ENCODE measurements at places on chromosomes 4 and X.
A peak's percentile ranks its signal among the peaks of the same experiment; 100 is the strongest.

GRCh38 chr4:81789741-81790399 lies 318.2 kb upstream of the RASGEF1B start:
- no peaks in the 10 kb centered on the region for H3K4me1 ChIP-seq
- no peaks in the 10 kb centered on the region for H3K27me3 ChIP-seq
- H3K27ac ChIP-seq: no peak overlapping the region
- ATAC-seq: no peak
- H3K4me3 ChIP-seq: no peak overlapping the region

GRCh38 chr4:140136509-140136908 lies 17.5 kb downstream of the MAML3 start:
- H3K36me3 ChIP-seq: no peaks in the 10 kb centered on the region
- no peak for ATAC-seq
- H3K27me3 ChIP-seq: no peaks in the 10 kb centered on the region
- no peaks in the 10 kb centered on the region for H3K4me1 ChIP-seq

DNA sequence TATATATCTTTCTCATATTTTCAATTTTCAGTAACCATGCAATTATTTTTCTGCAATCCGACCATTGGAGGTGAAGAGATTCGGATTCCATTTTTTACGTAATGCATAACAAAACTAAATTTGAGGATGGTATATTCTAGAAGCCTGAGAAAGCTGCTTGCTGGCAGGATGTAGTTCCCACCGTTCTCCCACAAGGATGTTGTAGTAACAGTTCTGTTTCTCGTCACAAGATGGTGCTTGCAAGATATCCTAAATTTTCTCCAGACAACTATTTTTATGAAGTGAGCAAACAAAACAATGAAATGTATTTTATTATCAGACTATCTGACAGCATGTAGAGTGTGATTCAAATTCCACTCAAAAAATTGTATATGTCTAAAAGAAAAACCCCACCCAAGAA lies 10.7 kb downstream of the PWWP3B start:
- ATAC-seq: no peak
- H3K27ac ChIP-seq: no peak overlapping the region

DNA sequence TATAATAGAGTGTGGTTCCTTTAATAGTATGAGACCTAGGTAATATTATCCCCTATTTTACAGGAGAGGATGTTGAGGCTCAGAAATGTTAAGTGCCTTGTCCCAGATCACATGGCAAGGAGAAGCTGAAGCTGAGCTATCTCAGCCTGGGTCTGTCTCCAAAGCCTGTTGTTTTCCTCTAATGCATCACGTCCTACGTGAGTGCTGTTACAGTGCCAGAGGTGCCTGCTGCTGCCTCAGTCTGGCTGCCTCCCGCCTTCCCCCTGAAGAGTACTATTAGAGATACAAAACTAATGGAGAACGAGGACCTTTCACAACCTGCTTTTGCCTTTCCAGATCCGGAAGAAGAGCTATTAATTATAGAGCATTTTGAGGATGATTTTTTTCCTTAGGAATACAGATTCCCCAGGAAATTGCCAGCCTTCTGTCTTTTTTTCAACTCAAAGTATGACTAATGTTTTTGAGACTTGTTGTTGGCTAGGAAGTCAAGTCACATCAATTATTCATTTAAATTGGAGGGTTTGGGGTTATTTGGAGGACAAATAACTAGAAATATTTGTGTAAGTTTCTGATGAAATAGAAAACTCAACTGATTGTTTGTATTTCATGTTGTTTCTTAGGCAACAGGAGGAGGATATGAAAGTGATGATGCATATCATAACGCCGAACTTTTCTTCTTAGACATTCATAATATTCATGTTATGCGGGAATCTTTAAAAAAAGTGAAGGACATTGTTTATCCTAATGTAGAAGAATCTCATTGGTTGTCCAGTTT lies 43.9 kb upstream of the MTMR1 start:
- H3K27me3 ChIP-seq: no peaks in the 10 kb centered on the region
- peak; percentile 66 for ATAC-seq
- no peak overlapping the region for H3K4me3 ChIP-seq
- peak overlapping the region; percentile 38 for H3K27ac ChIP-seq
- H3K4me1 ChIP-seq: no peaks in the 10 kb centered on the region

DNA sequence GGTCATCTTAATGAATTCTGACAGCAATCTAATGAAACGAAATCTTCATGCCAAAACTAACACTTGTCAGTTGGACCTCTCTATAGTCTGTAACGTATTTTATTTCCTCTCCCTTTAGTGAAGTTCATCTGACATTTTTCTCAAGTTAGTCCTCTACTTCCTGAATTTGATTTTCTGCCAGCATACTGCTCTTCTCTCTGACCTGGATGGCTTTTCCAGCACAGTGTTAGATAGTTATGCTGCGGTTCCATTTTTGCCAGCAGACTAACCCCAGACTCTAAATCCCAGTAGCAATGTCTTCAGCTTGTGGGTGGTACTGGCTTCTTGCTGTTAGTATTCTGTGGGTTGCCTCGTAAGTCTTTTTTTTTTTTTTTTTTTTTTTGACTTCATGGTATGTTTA lies 146.7 kb upstream of the VEGFC start:
- H3K36me3 ChIP-seq: no peaks in the 10 kb centered on the region
- no peaks in the 10 kb centered on the region for H3K4me1 ChIP-seq
- ATAC-seq: no peak
- no peak overlapping the region for H3K4me3 ChIP-seq
- H3K27ac ChIP-seq: no peak overlapping the region
- no peaks in the 10 kb centered on the region for H3K27me3 ChIP-seq

DNA sequence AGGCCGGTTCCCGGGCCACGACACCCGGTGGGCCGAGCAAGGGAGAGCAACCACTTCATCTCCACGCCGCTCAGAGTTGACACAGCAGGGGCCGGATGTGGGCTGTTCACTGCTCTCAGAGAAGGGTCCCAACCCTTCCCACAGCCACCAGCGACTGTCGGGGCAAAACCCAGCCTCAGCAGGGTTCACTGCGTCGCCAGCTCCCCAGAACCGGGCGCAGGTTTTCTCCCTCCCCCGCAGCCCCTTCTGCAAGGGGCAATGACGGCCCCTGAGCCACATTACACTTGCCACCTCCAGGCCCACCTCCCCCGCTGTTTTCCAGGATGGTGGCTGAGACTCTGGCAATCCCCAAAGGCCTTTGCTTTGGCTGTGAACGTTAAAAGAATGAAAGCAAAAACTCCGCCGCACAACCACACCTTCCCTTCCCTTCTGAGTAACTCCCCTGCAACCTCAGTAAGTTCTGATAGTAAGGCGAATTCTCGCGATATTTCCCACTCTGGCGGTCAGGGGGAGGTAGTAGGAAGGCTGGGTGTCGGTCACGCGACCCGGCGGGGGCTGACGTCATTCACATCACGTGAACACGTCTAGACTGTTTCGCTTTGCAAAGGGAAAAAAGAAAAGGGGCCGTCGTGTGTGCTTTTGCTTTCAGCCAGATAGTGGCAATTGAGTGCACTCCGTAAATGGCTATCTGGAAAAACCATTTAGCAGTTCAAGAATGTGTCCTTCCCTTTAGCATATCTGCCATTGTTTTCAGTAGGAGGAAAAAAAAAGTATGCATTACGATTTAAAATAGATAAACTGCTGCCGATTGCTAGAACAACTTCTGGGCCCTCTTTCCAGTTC lies 869 bp upstream of the CAMK2D start:
- ATAC-seq: peak; percentile 86
- H3K4me1 ChIP-seq: peaks cover 29% of the 10 kb centered on the region
- no peaks in the 10 kb centered on the region for H3K27me3 ChIP-seq
- peak overlapping the region; percentile 80 for H3K4me3 ChIP-seq

- no peaks in the 10 kb centered on the region for H3K27me3 ChIP-seq
- peaks cover 76% of the 10 kb centered on the region for H3K4me1 ChIP-seq
- H3K4me3 ChIP-seq: no peak overlapping the region
- H3K36me3 ChIP-seq: no peaks in the 10 kb centered on the region
- no peak for ATAC-seq
These were observed 60.4 kb downstream of the SORCS2 start for GRCh38 chr4:7252510-7253340.

DNA sequence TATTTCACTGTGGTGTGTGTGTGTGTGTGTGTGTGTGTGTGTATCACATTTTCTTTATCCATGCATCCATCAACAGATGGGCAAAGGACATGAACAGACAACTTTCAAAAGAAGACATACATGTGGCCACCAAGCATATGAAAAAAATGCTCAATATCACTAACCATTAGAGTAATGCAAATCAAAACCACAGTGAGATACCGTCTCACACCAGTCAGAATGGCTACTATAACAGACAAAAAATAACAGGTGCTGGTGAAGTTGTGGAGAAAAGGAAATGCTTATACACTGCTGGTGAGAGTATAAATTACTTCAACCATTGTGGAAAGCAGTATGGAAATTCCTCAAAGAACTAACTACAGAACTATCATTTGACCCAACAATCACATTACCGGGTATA lies 83.4 kb downstream of the PALLD start:
- H3K4me3 ChIP-seq: no peak overlapping the region
- no peaks in the 10 kb centered on the region for H3K36me3 ChIP-seq
- no peak overlapping the region for H3K27ac ChIP-seq
- no peaks in the 10 kb centered on the region for H3K27me3 ChIP-seq
- no peaks in the 10 kb centered on the region for H3K4me1 ChIP-seq
- ATAC-seq: no peak

DNA sequence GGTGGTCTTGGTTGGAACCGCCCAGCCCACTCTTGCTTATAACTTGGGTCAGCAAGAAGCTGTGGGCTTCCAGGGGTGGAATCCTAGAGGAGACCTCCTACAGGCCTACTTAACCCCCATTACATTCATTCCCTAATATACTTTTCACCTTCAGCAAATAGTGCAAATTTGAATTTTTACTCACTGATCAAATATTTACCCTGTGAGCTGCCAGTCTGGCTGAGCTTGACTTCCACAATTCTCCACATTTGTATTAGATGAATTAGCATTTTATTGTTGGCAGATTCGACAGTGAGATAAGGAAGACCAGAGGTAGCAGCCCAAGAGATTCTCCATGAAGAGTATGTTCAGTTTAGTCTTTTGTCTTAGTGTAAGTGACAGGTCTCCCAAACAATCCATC lies 199.6 kb downstream of the BCOR start:
- ATAC-seq: no peak
- no peak overlapping the region for H3K27ac ChIP-seq
- no peaks in the 10 kb centered on the region for H3K36me3 ChIP-seq
- H3K4me3 ChIP-seq: no peak overlapping the region

DNA sequence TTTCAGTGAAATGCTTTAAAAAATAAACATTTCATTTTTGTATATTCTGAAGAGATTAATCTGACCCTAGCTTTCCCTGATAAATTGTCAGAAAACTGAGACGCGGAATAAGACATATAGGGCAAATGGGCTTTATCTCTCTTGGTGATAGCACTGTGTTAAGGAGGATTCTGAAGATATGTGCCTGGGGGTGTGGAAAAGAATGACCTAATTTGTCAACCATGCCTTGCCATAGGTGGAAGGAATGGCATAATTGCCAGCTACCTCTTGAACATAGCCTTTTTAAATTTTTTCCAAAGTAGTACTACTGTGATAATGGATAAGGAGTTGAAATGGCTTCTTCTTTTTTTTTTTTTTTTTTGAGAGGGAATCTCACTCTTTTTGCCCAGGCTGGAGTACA lies 11.7 kb downstream of the JADE1 start:
- no peak overlapping the region for H3K27ac ChIP-seq
- H3K4me3 ChIP-seq: no peak overlapping the region
- peaks cover 7% of the 10 kb centered on the region for H3K36me3 ChIP-seq
- ATAC-seq: no peak

DNA sequence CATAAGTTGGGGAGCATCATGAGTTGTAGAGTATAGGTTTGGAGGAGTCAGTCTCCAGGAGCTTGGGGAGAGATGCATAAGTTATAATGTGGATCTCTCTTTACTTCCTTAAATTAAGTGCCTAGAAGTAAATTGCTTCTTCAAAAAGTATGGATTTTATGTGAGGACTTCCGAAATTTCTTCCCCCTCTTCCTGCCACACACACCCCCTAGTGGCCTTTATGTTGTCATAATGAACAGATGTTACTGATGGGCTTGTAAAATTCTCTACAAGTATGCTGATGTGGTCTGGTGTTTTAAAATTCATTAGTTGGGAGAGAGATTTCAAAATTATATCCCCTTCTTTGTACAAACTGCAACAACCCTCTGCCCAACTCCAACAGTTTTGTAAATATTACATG lies 2.3 kb upstream of the METTL14 start:
- H3K27ac ChIP-seq: no peak overlapping the region
- H3K4me3 ChIP-seq: no peak overlapping the region
- H3K36me3 ChIP-seq: peaks cover 5% of the 10 kb centered on the region

DNA sequence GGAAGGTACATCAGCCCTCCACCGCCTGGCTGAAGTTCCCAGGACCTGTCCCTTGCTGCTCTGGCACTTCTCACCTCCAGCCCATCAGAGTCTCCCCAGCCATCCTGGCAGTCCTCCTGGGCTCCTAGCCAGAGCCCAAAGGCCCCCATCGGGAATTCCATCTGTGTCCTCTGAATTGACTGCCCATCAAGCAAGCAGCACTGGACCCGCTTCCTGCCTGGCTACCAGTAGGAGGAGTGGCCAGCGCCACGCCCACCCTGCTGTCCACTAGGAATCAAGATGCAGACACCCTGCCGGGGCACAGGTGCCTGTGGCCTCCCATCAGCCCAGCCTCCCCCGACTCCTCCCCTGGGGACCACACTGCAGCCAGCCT lies 47.2 kb downstream of the C4orf50 start:
- H3K36me3 ChIP-seq: no peaks in the 10 kb centered on the region
- H3K27ac ChIP-seq: no peak overlapping the region

DNA sequence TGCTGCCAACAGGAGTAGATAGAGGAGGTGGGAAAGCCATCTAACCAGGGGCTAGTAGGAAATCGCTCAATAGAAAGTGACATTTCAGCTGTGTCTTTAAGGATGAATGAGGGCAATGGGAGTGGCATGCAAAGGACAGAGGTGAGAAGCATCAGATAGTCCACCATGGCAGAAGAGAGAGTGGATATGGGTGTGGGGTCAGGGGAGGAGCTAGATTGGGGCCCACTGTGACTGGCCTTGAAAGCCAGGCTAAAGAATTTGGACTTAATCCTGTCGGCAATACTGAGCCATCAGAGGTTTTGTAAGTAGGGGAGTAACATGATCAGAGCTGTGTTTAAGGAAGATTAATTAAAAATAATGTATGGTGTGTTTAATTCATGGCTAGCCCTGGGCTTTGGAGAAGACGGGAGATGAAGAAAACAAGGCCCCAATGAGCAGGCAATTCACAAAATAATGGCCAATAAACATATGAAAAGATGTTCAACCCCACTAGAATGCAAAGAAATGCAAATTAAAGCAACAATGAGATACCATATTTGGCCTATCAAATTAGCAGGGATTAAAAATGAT lies 98.1 kb upstream of the PJA1 start:
- no peaks in the 10 kb centered on the region for H3K27me3 ChIP-seq
- no peak overlapping the region for H3K27ac ChIP-seq
- no peak for ATAC-seq
- H3K4me1 ChIP-seq: no peaks in the 10 kb centered on the region
- no peak overlapping the region for H3K4me3 ChIP-seq
